ENCODE measurements at places on chromosomes 2 and 18.

GRCh38 chr2:43605079-43605655, 9.3 kb upstream of the THADA start:
- peak; percentile 67 for DNase-seq

DNA sequence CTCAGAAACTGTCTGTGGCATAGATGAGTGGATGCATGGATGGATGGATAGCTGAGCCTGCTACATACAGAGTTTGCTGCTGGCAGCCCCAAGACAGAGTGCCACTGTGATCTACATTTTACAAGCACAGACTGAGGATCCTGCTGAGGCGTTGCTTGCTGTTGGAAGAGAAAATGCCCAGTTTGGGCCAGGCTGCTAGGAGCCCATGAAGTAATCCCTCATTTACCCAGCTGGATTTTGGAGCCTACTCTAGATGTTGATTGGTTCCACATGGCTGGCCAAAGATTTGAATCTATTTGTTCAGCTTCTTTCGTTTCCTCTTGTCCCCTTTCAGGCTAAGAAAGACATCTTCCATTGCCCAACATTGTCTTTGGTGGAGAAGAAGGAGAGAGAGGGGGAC, 261.3 kb downstream of the CLIP4 start:
- no peak for DNase-seq

DNA sequence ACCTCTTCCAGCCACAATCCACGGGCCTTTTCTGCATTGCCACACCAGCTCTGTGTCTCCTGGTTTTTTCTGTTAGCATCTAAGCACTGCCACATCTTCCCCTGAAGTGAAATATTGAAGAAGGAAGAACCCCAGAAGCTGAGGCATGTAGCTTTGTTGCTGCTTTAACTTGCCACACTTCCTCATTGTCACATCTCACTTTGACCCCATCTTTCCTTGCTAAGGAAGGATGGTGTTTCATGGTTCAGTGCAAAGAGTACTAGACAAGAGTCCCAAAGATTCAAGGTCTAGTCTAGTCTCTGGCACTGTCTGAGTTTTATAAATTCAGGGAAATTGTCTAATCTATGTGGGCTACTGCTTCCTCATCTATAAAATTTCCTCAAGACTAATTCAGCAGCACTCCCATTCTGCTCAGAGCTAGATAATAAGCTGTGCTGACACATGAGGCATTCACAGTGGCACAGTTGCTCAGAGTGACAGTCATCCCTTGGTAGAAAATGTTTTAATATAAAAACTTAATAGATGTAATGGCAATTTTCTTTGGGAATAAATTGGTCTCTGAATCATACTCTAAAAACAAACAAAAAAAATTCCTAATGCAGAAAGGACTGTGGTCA, 483.0 kb upstream of the ID2 start:
- no peak for DNase-seq

GRCh38 chr2:197599285-197599965, 76.0 kb downstream of the RFTN2 start:
- DNase-seq = peak; percentile 29

GRCh38 chr2:19762959-19763605, 138.7 kb downstream of the TTC32 start:
- no peak for DNase-seq
